ENCODE measurements at places on chromosomes 5 and 9.

GRCh38 chr5:163276466-163276865, 160.9 kb upstream of the CCNG1 start:
- no peak for DNase-seq

GRCh38 chr5:136080483-136081216, 51.9 kb downstream of the TGFBI start:
- DNase-seq, result no peak

DNA sequence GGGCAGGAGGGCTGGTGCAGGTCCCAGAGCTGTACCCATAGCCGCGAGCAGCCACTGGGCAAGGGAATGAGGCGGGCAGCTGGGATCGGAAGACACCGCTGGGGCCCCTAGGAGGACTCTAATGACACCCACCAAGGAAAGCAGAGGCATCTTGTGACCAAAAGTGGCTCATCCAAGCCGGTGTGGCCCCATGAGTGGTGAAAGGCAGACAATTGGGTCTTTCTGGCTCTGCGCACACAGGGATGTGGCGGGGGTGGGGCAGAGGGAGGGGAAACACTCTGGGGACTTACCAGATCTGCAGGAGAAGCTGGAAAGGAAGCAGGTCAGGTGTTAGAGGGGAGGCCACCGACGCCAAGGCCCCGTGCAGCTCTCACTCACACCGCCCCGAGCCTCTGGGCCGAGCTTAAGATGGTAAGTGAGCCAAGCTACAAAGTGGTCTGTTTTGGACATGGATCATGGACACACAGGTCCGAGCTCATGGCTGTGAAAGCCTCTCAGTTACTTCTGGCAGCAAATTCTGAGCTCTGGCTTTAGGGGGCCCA, 42.3 kb upstream of the SARDH start:
- no peak for DNase-seq

DNA sequence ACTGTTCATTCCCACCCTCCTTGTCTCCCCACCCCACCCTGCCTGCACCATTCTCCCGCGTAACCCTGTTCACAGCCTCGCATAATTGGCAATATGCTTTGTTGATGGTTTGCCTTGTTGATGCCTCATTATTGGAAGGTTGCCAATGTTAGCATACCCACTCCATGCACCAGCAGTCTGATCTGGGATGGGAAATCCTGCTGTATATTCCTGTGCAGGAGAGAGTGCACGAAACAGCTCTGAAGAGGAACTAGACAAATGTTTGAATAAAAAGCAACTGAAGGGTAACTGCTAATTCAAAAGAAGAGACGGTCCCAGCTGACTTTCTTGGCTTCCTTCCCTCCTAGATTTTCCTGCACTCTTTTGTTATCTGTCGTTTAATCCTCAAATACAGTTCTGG, 271.7 kb upstream of the TLE4 start:
- DNase-seq, result no peak

DNA sequence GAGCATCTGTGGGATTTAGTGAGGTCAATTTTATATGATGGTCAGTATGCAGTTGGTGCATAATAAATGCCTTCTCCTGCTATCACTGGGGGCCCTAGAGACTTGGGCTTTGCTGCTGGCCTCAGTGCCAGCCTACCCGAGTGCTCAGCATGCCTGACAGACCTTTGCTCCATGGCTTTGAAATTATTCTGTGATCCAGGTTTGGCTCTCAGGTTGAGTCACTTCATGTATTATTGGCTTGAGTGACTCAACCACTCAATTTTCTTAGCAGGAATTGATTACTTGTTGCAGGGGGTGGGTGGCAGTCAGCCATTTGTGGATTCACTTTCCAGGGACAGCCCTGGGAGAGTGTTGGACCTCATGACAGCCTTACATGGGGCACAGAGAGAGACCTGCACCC, 13.5 kb downstream of the SLC25A48 start:
- no peak for DNase-seq

DNA sequence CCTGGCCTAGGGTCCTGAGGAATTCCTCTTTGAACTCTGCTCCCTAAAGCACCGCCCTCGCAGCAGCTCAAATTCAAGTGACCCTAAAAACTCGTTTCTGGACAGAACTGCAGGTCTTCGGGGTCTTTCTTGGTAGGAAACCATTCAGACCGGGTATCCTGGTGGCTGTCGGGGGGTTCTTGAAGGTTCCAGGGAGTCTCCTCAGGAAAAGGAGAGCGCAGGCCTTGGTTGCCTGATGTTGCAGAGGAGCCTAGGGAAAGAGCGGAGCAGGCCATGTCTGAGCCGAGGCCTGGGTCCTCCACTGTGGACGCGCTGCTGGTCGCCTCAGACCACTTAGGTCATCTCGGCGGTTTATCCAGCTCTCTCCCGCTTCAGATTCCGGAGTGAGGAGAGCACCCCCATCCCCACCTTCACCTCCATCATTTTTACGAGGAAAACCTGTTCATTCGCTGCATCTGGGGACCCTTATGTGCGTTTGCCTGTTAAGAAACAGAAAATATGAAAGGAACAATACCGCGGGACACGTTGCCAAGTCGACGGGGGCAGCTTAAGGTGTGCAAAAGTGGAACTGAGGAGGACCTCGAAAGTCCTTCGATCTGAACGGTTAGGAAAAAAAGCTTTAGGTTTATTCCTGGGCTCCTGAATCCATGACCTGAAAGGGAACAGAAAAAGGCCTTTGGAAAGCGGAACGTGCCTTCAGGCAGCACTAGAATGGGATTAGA, 299.4 kb downstream of the PARP8 start:
- no peak for DNase-seq

DNA sequence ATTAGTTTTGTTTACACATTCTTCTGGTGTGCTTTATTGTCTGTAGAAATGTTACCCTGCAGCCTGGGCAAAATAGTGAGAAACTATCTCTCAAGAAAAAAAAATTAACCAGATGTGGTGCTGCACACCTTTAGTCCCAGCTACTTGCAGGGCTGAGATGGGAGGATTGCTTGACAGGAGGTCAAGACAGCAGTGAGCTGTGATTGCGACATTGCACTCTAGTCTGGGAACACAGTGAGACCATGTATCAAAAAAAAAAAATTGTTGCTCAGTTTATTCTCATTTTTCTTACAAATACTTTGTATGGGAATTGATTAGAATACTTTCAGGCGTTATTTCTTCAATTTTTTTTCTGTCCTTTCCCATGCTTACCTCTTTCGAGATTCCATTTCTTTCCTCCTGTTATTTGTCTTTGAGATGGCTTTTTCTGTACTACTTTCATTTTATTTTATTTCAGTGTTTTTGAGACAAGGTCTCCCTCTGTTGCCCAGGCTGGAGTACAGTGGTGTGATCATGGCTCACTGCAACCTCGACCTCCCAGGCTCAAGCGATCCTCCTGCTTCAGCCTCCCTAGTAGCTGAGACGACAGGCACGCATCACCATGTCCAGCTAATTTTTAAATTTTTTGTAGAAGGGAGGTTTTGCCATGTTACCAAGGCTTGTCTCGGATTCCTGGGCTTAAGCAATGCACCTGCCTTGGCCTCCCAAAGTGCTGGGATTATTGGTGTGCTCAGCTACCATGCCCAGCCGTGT, 24.9 kb downstream of the TENT2 start:
- no peak for DNase-seq
